ENCODE measurements at places on chromosomes 1 and 21.

DNA sequence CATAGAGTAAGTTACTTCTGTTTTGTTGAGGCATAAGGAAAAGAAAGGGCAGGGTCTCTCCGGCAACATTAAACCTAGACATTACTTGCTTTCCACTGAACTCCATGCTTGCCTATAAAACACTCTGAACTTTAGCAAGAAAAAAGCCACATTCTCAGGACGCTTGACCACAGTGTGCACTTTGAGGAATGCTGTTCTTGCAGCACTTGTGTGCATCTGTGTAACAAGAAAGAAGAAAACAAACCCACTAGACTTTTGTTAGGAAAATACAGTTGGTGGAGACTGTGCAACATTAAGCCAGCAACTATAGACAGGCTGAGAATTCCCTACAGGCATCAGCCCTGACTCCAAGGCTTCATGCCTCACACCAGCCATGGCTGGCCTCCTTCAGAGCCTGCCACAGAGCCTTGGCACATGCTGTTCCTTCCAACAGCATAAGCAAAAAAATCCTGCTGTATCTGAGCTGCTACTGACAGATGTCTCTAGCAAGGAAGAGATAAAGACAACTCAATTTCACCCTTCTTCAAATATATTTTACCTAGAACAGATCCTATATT, 5.8 kb downstream of the PDZK1 start:
- no peak for DNase-seq

- no peak for DNase-seq
Observed at GRCh38 chr1:168918860-168919741, 187.4 kb upstream of the ATP1B1 start.

GRCh38 chr1:76866566-76866965, 714 bp upstream of the ST6GALNAC5 start:
- DNase-seq, result no peak

DNA sequence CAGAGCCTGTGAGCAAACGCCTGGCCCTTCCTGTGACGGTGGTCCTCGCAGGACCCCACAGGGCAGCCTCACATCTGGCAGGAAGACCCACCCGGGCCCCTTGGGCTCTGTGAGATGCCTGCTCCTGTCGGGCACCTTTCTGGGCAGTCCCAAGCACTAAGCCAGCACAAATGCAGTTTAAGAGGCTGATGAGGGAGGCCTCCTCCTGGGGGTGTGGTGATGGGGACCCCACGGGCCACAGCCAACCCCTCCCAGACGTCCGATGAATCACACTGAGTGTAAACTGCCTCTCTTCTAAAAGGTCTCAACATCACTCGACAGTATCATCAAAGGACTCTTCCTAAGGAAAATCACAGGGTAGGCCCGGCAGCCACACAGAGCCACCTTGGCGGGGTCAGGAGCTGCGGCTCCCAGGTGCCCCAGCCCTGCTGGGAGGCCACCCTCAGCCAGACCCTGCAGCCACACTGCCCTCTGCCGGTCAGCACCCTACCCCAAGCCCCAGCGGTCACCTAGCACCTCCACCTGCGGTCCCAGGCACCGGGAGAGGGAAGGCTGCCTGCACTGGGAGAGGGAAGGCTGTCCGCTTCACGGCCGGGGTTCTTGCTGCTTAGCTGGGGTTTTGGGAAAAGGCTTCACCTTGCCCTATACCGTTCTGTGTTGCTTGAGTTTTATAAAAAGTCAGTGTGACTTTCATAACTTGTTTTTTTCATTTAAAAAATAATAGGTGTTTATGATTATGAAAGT, 3.9 kb upstream of the PRKCZ start:
- no peak for DNase-seq

- peak; percentile 97 for DNase-seq
Observed at GRCh38 chr1:234612352-234613127, 2.6 kb upstream of the IRF2BP2 start.

DNA sequence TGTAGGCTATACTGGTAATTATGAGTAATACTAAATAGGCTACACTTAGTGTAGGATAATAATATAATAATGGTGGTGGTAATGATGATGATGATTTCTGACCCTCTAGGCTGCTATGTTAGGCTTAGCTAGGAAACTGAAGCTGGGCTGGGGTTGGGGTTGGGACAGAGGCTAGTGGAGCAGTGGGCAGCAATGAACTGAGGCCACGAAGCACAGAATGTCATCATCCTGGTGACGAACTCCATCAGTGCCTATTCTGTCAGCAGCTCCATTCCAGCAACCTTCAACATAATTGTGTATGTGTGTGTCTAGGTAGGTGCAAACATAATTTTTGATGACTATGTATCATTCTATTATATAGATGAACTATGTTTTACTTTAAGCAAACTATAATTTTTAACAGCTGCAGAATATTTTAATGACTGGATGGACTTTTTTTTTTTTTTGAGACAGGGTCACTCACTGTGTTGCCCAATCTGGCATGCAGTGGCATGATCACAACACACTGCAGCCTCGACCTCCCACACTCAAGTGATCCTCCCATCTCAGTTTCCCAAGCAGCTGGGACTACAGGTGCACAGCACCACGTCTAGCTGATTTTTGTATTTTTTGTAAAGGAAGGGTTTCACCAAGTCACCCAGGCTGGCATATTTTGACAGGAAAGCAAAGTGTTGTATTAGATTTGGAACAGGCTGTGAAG, 12.9 kb upstream of the CLIC4 start:
- DNase-seq, result no peak

DNA sequence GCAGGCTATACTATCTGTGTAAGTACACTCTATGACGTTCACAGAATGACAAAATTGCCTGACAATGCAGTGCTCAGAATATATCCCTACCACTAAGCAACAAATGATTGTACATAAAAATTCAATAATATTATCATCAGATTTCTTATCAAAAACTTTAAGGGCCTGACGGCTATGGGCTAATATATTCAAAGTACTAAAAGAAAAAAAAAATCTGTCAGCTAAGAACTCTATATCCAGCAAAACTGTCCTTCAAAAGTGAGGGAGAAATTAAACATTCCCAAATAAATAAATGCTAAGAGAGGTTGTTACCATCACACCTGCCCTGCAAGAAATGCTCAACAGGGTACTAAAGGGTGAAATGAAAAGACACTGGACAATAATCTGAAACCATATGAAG, 127.3 kb downstream of the TM2D1 start:
- DNase-seq, result no peak

Measured in HS-5 (cell line).